ENCODE measurements at places on chromosomes 2 and 18.

DNA sequence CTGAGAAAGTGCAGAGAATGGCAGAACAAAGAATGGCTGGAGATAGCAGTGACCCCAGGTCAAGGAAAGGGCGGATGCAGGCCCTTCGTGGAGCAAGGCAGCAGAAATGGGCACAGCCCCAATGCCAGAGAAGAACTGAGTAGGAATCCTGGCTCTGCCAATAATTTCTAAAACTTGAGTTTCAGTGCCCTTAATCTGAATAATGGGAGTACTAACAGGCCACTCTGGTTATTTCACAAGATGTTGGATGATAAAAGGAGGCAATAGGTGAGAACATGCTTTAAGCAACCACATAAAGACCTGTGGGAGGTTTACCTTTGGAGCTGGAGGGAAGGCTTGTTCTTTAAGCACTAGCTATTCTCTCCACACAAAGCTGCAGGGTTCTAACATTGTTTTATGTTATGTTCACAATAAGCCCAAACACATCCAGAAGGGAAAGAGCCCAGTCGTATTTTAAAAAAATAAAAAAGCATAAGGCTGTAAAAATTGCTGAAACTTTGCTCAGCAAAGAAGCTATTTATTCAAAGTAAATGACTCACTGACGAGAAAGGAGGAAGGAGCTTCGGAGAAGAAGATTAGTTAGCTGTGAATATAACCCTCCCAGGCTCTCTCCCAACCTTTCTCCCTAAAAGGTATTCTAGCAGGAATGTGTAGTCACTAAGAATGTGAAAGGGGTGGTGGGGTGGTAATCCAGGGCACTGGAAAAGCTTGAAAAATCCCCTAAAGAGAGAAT lies 470.2 kb downstream of the TXNL1 start:
- no peak for DNase-seq

DNA sequence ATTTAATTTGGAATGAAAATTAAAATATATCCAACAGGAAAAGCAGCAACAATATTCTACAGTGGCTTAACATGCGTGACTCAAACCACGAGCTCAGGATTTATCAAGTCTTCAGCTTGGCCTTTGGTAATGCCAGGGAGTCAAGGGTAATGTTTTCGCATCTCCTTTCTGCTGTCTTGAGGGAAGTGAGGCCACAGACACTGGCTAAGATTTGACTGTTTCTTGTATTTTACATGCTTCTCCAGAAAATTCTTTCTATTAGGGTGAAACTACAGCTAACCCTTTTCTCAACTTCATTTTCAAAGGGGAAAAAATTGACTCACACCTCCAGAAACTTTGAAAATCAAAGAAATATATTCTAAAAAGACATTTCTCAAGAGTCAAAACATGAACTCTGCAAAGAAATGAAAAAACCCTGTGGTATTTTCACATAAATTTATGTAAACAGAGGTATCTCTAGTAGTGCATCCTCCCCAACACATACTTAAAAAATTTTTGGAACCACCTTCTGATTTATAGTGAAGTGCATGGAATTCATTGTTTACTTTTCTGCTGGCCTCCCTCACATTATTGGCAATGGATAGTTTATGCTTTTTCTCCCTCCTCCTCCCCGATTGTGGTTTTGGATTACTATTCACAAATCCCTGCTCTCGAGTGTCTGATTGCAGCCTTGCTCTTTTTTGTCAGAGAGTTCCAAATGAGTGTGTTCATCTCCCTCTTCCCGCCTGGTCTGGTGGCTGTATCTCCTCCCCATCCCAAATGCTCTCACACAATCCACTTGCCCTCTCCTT lies 48.7 kb downstream of the DPP4 start:
- DNase-seq: no peak

DNA sequence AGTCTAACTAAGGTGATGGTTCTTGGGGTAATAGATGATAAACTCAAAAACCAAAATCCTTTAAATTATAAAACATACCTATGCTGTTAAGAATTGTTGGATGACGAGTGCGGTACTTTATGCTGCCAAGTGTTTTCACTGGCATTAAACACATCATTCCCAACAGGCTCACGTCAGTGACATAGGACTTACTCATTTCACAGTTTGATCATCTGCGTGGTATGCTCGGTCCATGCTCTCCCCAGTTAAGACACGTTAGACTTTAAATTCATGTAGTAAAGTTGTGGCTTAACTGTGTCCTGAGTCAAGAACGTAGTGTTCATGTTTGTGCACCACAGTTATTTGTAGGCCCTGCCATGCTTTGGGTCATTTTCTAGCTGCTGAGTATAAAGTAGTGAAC lies 125.6 kb upstream of the MYT1L start:
- DNase-seq: no peak

DNA sequence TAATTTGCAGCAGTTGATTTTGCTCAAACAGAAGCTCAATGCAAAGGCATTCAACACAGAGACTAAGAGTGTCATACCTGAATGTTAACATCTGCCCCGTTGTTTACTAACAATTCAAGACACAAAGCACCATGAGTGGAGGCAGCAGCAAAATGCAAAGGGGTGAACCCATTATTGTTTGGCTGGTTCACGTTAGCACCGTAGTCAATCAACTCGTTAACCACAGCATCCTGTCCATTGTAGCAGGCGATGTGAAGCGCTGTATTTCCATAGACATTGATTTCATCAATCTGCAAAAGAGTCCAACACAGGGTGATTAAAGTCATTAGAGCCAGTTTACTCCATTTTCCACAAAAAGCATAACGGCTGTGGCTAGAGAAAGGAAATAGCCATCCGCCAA lies 189.3 kb downstream of the ANKRD44 start:
- DNase-seq: no peak

DNA sequence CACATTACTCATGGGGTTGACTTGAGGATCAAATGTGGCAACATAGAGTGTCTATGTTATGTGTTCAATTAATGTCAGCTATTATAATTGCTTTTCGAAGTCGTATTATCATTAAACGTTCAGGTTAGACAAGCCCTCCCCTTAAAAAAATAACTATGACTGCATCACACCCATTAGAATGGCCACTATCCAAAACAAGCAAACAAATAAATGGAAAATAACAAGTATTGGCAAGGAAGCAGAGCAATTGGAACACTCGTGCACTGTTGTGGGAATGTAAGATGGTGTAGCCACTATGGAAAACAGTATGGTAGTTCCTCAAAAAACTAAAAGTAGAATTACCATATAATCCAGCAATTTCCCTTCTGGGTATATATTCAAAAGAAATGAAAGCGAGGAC lies 10.0 kb upstream of the CTIF start:
- no peak for DNase-seq

DNA sequence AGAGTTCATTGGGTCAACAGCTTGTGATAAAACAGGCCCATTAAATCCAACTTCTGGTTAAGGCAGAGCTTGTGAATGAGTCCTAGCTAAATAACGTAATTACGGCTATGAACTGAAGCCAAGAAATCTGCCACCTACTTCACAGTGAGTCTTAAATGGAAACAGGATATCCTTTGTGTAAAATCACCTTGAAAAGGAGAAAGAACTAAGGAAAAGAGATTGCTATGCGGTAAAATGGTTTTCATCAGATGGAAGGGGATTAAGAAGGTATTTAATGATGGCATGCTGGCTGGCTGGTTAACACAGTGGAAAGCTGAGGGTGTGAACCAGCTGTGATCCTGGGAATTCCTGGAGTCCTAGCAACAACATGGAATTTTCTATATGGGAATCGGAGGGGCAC lies 156.6 kb downstream of the DOK6 start:
- DNase-seq: no peak

DNA sequence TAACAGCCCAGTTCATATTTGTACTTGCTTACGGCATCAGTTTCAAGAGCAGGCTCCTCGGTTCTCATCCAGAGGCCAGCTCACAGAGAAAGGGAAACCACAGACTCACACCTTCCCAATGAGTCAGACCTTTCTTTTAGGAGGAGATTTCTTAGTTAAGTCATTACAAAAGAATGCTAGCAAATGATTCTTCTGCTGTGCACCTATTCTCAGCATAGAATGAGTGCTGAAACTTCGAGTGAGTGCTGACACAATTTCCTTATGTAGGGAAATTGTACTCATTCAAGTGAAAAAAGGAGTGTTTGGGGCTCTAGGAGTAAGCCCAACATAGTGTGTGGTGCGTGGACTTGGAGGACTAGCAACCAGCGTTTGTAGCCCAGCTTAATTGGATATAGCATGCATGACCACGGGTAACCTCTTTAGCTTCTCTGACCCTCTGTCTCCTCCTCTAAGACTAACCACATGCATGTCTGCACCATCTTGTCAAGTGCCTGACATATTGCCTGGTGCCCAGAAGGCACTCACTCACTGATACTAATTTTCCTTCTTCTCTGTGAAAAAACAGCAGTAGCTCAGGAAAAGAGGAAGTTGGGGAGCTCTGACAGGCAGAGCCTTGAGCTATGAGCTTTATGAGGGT lies 87.0 kb downstream of the ALPK2 start:
- no peak for DNase-seq

DNA sequence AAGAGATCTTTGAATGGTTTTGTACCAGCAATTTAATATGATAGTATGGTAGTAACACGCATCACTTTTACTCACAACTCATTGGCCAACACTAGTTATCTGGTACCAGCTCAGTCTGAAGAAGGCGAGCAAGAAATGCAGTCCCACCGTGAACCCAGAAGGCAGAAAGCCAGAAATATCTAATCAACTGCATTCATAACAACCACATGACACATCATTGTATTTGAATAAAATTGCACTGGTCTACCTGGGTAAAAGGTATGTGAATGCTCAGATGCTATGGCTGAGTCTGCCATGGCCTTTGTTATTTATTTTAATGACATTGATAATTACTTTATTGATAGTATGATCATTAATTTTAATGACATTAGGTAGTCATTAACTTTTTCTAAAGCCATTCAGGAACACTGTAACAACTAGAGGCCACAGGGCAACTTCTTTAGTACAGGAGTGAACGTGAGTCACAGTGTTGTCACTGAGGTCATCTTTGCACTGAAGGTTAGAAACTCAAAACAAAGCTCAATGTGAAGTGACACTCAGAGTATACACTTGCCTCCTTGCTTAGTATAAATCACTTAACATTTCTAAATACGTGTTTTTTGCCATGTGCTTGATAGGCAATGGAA lies 475.6 kb upstream of the TNP1 start:
- DNase-seq: no peak

DNA sequence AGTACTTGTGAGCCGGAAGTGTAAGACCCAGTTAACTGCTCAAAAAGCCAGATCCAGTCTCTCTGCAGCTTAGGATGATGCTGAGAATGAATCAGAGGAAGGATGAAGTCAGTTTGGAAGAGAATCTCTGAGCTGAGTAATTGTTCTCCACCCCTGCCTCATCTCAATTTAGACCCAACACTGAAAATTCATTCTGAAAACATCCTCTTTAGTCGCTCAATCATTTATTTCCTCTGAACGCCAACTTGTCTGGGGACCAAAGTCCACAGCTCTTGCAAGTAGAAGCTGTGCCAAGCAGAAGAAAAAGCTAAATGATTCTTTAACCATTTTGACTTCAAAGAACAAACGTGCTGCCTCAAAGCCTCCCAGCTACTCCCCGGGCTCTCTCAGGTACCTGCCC lies 177.1 kb upstream of the KLHL29 start:
- DNase-seq: no peak

All from NCI-H1436 (cell line).